ENCODE measurements at places on chromosomes 7 and 10. TPM values are rescaled to one million over a fixed set of nuclear protein-coding genes. Genes with fewer than 3 reads are reported as not detected.

- DNase-seq: peak; percentile 2
Observed at GRCh38 chr7:45106-46090, 147.0 kb upstream of the FAM20C start.

Gene RNLS
- total RNA-seq: 1.2 TPM

DNA sequence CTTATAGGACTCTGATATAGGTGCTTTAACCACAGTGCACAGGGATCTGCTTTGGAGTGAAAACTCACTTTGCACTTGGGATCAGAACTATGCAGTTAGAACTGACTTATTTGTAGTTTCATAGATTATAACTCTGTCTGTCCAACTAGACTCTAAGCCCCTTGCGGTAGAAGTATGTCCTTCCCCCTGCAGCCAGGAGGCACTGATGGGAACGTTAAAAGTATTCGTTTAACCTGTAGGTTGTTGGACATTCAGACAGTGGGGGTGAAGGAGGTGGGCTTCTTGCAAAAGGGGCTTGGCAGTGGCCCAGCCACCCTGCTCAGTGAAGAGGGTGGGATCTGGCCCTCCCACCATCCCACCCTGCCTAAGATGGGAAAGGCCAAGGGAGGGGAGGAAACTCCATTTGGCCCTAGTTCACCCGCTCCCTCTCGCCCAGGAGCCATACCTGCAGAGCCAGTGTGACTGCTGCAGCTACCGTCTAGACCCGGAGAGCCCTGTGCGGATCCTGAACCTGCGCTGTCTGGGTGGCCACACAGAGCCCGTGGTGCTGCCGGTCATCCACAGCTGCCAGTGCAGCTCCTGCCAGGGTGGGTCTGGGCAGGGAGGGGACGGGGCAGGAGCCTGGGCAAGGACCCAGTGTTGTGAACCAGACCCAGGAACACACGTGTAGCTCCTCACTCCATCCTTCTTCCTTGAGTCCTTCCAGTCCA lies 5.7 kb upstream of the ZNF862 start:
- DNase-seq: no peak

GRCh38 chr10:8211631-8212030 lies 157.1 kb downstream of the GATA3 start:
- DNase-seq: no peak

Gene RAB19
- 7.2 TPM for total RNA-seq

- no peak for DNase-seq
Observed at GRCh38 chr7:252981-253380, 37.0 kb upstream of the FOXL3 start.

GRCh38 chr7:1548438-1548831 lies 7.6 kb downstream of the TMEM184A start:
- no peak for DNase-seq

GRCh38 chr10:2985729-2986232 lies 81.6 kb upstream of the PFKP start:
- DNase-seq: no peak

DNA sequence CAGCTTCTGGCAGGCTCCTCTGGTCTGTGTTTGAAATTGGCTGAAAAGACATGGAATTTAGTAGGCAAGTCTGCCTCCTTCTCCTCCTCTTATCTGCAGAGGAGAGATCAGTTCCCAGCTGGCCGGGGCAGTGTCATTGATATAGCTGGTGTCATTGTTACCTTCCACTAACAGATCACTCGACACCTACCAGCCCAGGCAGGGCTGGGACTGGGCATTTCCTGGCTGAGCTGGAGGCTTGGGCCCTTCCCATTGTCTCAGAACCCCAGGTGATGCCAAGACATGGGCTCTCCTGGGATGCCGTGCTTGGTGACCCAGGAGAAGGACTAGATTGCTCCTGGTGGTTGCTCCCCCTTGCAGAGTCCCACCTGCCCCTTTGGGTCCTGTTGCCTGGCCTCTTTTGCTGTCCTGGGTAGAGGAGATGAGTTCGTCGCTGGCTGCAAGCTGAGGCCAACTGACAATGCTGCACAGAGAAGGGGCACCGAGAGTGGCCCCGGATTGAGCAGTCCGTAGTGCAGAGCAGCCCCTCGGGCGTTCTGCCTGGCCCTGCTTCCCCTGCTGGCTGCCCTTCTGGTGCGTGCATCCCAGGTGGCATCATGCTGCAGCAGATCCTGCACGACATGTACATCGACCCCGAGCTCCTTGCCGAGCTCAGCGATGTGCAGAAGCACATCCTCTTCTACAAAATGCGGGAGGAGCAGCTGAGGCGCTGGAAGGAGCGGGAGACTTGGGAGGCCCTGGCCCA lies at the start of gene SH2D4B:
Gene SH2D4B (plus strand): TSS at position 167 of the 745 bp plus-strand sequence. CDS start 430 bp downstream, at position 597.
- no peak for DNase-seq

DNA sequence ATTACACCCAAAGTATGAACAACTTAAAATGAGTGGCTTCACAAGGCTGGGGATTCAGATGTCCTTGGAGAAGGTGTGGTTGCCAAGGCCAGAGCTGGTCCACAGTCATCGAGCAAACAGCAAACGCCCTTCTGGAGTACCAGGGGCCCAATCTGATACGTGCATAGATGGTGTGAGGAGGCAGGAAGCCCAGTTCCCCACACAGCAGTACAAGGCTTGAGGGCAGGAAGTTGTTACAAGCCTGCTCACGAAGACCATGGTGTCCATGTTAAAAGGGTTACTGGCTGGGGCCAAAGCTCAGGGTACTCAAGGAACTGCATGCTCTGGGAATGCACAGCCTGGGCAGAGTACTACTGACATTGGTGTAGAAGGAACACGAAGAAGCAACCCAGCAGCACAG lies 4.6 kb upstream of the ANKRD26 start:
- peak; percentile 27 for DNase-seq

Gene OPALIN
- not detected for total RNA-seq

DNA sequence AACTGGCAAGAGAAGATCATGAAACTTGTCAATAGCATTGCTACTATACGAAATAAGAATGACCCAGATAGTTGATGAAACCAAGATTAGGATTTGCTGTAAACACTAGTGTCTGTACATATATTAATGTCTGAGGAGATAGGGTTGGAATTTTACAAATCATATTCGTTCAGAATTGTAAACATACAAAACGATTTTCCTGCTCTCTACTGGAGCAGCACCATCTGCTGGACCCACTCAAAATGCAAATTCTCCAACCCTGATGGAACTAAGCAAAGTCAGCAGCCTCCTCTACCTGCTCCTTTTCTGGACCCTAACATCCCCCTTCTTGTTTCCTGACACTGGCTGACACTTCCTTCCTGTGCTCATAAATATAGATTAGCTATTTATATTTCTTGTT lies 29.4 kb upstream of the SGMS1 start:
- DNase-seq: peak; percentile 23
